ENCODE measurements at places on chromosomes 6 and 20. TPM values are rescaled to one million over a fixed set of nuclear protein-coding genes. Genes with fewer than 3 reads are reported as not detected.

Gene PRDM13
- total RNA-seq = not detected

Gene CLDN20
- not detected for total RNA-seq

Gene PFDN6
- 47.4 TPM for total RNA-seq

Gene KIAA0408
- total RNA-seq = 1.6 TPM

Gene LSM2
- 75.9 TPM for total RNA-seq

Gene ENPP4
- total RNA-seq = 0.39 TPM

Gene BCL2L1
- 89.9 TPM for total RNA-seq

Gene TFAP2D
- total RNA-seq = not detected

Gene RAET1E
- total RNA-seq = not detected

Gene GABRR2
- total RNA-seq = under 0.01 TPM

Gene GTSF1L
- total RNA-seq = not detected

Gene OR2H1
- not detected for total RNA-seq

Gene PDE10A
- 44.2 TPM for total RNA-seq

Gene RNF144B
- not detected for total RNA-seq

Gene DEF6
- total RNA-seq = 2.5 TPM

Gene TNFRSF6B
- 144 TPM for total RNA-seq

Gene SGK2
- total RNA-seq = not detected

Gene ANGPT4
- total RNA-seq = not detected

Gene AGPAT1
- total RNA-seq = 78.7 TPM

Gene IYD
- total RNA-seq = not detected

Gene SEL1L2
- not detected for total RNA-seq

Gene PPP1R18
- 67.1 TPM for total RNA-seq

Gene MUCL3
- not detected for total RNA-seq

Gene ZBP1
- total RNA-seq = not detected

Gene TSPO2
- not detected for total RNA-seq

Gene CNR1
- total RNA-seq = not detected

Gene PI16
- under 0.01 TPM for total RNA-seq

Gene GNRH2
- not detected for total RNA-seq

Gene PSMB9
- total RNA-seq = 43.2 TPM

Gene ABHD16B
- not detected for total RNA-seq
